Activated CD8-positive, alpha-beta memory T cell treated with anti-CD3 and anti-CD28 coated beads for 4 hours (primary cell): ENCODE measurements at places on chromosomes 16 and 17.

DNA sequence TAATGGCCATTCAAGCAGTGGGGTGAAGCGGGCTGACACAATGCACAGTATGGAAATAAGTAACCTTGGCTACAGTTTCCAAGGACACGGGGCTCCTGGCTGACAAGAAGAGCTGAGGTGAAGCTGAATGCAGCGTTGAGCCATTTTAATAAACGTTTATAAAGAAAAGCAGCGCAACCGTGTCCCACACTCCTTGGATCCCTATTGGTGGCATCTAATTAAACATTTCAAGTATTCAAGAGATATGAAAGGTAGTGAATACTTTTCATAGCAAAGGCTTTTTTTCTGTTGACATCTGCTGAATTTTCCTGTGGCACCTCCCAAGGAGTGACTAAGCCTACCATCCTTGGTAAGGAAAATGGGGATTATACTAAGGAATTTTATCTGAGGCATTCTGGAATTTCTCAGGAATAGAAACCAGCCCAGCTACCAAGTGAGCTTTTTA is 26.5 kb downstream of the DUSP14 start:
- no peak for DNase-seq

- DNase-seq, result no peak
These were observed 12.5 kb upstream of the SPHK1 start for GRCh38 chr17:76371656-76372628.

GRCh38 chr17:12342609-12343435 is 322.1 kb downstream of the MAP2K4 start:
- DNase-seq, result no peak

GRCh38 chr16:13377143-13377542 is 475.7 kb downstream of the SHISA9 start:
- DNase-seq, result no peak

DNA sequence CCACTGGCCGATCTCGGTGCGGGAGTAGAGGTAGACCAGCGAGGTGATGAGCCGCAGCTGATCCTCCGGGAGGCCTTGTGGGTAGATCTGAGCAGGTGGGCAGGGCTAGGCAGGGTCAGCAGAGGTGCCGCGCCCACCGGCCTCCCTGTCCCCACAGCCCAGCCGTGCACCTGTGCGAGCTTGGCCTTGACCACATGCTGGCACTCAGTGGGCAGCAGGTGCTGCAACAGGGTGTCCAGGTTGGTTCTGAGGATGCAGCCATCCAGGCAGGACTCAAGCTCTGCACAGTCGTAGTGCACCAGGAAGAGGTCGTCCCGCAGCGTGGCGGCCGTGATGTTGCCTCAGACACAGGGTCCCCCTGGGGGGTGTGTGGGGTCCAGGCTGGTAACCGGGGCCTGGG is 12.4 kb downstream of the MSLN start:
- DNase-seq, result no peak

DNA sequence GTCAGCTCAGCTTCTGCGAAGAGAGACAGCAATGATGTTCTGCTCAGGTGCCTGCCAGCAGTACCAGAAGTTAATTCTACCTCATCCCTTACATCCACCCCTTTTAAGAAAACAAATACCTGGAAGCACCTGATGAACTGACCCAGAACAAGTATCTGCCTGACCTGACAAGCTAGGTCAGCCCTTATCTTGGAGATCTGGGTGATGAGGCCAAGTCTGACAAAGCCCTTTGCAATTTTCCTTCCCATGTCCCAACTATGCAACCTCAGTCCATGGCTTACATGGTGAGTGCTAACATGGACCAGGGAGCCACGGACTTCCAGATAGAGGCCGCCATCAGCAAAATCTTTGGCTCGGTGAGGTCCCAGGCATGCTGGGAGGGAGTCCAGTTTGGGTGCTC is 3.6 kb downstream of the ACADVL start:
- DNase-seq, result no peak

- no peak for DNase-seq
These were observed 3.4 kb upstream of the CARD14 start for GRCh38 chr17:80166446-80166845.
